T47D (cell line): ENCODE measurements at places on chromosomes 3 and 15.

DNA sequence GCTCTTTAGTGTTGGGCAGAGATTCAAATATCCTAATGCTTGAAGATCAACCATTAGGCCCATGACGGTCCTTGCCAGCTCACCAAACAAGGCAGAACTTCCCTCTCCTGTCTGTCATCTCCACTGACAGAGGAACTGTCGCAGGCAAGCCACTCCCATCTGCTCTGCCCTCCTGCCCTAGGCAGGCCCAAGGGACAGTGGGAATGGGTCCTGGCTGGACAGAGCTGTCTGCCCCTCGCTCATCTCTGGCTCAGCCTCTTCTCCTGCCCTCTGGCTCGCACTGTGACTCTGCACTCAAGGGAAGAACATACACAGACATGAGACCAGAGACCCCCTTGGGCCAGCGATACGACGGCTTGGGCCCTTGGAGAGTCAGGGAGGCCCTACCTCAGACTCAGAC is 7.6 kb upstream of the MUSTN1 start:
- no peak for DNase-seq

GRCh38 chr3:71583566-71584393 is at the start of gene FOXP1:
FOXP1 (minus strand) TSS chr3:71583728; CDS start chr3:71198381, 385,347 bp downstream.
- peak; percentile 12 for DNase-seq

- no peak for DNase-seq
Measured at GRCh38 chr3:14831916-14832450, 13.2 kb downstream of the FGD5 start.

DNA sequence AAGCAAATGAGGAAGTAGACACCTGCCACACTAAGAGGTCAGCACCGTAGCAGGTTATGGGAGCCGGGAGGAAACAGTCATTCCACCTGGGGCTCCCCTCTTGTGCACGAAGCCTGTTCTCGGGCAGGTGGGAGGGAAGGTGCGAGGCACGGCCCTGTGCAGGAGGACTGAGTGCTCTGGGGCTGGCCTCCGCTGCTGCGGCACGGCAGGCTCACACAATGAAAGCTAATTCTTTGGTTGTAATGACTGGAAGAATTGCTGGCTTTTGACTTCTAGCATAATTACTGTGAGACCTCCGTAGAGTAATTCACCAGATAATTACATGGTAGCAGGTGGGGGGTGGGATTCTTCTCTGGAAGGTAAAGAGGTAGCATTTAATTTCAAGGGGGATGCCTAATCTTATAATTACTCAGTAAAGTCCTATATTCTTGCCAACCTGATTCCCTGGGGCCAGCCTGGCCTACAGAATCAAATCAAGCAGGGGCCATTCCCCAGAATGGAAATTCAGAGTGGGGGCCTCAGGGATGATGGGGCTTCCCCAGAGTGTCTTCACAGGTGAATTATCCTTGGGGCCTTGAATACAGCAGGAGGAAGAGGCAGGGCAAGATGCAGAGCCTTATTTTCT is 129.1 kb downstream of the TPRA1 start:
- no peak for DNase-seq

DNA sequence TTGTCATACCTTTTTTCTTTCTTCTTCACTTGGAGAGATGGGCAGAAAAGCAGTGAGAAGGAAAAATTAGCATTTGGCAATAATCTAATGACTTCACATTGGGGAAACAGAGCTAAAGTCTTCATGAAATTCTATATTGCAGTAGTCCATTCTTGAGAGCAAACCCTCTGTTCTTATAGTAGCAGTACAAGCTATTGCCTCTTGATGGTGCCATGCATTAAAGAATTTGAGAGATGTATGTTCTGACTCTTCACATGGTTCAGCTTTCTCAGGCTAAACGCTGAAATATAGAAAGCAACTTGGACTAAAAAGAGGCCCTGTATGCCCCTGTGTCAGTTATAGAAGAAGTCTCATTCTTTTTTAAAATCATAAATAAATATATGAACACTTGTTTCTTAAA is 36.0 kb downstream of the PHLDB2 start:
- peak; percentile 46 for DNase-seq

DNA sequence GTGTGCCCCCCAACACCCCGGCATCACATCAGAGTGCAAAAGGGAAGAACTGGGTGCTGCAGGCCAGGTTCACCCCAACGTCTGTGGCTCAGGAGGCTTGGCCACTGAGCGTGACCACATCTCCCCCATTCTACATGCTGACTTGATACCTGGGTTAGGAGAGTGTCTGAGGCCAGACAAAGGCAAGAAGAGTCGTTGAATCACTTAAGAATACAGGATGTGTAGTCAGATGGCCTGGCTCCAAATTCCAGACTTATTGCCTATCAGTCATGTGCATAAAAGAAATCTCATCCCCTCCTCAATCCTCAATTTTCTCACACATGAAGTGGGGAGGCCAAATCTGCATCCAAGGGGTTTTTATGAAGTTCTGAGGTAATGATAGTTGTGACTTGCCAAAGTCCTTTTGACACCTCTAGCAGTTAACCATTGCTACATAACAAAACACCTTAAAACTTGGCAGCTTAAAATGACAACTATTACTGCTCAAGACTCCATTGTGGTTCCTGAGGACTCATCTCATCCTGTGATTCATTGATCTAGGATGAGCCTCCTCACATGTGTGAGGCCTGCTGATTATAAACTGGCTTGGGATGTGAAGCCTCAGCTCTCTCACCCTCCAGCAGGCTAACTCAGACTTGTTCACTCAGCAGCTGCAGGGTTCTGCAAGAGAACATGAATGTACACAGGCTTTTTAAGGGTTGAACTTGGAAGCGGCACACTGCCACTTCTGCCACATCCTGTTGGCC is 138.8 kb upstream of the TLE3 start:
- DNase-seq: no peak

DNA sequence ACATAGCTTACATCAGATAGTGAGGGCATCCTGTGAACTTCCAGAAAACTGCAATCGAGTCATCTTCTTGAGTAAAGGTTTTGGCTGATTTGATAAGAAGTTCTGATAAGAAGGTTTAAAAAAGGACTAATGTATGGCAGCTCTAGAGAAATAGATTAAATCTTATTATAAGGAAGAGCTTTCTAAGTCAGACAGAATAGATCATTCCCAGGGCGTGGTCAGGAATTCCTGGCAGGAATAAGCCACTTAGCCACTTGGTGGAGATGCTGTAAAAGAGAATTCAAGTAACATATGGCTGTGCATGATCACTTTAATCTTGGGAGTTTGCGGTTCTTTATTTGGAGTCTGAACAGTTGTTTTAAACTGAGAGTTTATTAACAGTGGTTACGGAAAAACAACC is 17.4 kb downstream of the PGBD4 start:
- peak; percentile 54 for DNase-seq
